Retina (tissue), 1 donor: ENCODE measurements at places on chromosomes 5 and 9.

- DNase-seq, result no peak
Observed at GRCh38 chr5:1001406-1002270, 7.0 kb upstream of the NKD2 start.

GRCh38 chr5:91464886-91465646, 81.9 kb upstream of the ARRDC3 start:
- DNase-seq, result no peak

- DNase-seq, result no peak
Observed at GRCh38 chr9:5112109-5112592, 73.3 kb downstream of the INSL6 start.

- DNase-seq, result no peak
Observed at GRCh38 chr5:169442403-169442874, 141.1 kb upstream of the SPDL1 start.

- no peak for DNase-seq
Observed at GRCh38 chr5:29161399-29162291, 2031.8 kb upstream of the CDH6 start.

DNA sequence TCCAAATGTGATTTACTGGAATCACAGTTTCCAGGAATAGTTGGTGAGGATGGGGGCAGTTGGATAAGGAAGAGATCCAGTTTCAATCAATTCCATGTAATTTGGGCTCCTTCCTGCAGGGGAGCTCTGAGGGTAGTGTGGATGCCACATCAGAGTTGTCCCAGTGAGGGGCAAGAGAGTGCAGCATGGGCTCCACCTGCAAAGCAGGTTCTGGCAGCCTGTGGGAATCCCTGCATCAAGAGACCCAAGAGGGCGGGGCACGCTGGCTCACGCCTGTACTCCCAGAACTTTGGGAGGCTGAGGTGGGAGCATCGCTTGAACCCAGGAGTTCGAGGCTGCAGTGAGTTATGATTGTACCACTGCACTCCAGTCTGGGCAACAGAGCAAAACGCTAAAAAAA, 188.5 kb downstream of the CACNA1B start:
- no peak for DNase-seq

DNA sequence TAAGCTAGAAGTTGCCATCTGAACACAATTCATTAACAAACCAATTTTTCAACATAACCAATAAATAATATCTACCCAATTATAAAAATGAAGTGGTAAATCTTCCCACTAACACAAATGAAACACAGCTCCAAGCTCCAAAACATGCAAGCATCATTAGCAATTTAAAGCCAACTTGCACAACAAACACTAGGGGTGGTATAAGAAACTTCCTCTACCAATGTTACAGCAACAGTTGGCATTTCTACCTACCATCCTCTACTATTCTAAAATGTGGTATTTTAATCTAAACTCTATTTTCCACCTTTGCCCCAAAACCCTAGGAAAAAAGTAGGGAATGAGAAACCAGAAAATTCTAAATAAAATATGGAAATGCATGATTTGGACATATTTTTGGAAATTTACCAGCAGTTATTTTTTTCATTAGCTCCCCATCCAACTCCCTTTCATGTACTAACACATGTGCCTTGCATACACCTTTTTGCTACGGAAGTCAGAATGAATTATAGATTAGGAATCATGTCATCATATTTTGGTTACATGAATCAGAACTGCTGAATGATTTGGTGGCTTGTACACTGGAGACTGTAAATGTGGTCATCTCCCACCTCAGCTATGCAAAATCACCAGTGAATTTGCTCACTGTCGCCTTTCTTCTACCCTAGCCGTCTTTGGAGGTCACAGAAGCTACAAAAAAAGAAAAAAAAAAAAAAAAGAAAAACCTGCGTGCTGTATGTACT, 4.1 kb downstream of the NR6A1 start:
- DNase-seq, result no peak

- no peak for DNase-seq
Observed at GRCh38 chr5:39947657-39948056, 522.9 kb upstream of the DAB2 start.

DNA sequence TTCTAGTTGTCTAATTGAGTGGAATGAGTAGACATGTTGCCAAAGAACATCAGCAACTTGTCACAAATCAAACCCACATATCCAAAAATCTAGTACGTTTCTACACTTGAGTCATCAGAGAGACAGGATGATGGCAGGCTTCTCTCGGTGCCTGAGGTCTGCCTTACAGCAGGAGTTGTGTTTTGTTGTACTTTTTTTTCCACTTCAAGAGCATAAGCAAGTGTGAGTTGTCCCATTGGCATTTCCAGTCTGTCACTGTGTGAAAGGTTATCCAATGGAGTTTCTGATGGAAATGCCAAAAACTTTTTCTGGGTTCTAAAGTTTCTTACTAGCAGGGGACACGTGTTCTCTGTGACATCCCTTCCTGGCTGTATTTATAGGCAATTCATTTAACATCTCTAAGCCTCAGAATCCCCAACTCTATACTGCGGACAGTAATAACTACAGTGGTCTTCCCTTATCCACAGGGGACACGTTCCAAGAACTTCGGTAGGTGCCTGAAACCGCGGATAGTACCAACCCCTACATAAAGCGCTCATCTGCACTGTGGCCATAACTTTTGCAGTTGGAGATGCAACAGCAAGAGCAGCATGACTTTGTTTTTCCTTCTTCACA, 246.5 kb downstream of the SYK start:
- DNase-seq, result no peak

DNA sequence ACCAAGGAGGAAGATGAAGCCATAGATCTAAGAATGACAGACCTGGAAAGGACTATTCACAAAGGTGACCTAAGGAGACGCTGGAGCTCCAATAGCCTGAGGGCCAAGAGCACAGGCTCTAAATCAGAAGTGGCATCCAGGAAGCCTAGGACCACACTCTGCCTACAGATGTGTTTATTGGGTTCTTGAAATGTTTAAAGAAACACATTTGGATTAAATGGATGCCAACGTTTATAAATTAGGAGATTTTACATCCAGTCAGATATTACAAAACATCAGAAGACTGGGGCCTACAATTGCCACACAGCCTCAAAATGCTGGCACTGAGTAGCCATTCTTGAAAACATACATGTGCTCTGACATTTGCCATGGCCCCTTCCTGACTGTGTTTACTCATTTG, 80.9 kb downstream of the HMHB1 start:
- no peak for DNase-seq

DNA sequence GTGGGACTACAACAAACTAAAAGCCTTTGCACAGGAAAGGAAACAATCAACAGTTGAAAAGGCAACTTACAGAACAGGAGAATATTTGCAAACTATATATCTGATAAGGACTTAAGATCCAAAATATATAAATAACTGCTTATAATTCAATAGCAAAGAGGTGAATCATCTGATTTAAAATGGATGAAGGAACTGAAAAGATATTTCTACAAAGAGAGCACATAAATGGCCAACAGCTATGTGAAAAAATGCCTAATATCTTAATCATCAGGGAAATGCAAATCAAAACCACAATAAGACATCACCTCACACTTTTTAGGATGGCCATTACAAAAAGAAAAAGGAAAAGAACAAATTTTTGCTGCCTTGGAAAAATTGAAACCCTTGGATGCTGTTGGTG, 100.4 kb downstream of the LURAP1L start:
- DNase-seq, result no peak

DNA sequence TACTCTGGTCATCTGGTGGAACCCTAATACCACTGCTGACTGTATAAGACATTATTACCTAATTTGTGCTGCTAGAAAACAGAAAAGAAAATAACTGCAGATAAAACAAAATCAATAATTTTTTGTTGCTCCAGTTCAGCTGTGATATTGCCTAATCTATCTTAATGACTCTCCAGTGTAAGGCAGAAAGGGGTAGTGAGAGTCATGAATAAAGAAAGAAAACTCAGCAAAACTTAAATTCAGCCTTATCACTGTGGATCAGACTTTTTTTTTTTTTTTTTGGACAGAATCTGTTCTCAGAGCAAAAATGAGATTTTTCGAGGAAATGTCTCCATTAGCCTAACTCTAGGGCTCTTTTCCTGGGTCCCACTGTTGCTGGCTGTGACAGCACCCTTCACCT, 1.1 kb upstream of the DOCK2 start:
- DNase-seq, result no peak

- no peak for DNase-seq
Observed at GRCh38 chr5:104540448-104540847, 977.9 kb upstream of the NUDT12 start.

- no peak for DNase-seq
Observed at GRCh38 chr5:146448783-146449519, 1.8 kb downstream of the TCERG1 start.

- no peak for DNase-seq
Observed at GRCh38 chr5:109448838-109449237, 39.1 kb upstream of the PJA2 start.

DNA sequence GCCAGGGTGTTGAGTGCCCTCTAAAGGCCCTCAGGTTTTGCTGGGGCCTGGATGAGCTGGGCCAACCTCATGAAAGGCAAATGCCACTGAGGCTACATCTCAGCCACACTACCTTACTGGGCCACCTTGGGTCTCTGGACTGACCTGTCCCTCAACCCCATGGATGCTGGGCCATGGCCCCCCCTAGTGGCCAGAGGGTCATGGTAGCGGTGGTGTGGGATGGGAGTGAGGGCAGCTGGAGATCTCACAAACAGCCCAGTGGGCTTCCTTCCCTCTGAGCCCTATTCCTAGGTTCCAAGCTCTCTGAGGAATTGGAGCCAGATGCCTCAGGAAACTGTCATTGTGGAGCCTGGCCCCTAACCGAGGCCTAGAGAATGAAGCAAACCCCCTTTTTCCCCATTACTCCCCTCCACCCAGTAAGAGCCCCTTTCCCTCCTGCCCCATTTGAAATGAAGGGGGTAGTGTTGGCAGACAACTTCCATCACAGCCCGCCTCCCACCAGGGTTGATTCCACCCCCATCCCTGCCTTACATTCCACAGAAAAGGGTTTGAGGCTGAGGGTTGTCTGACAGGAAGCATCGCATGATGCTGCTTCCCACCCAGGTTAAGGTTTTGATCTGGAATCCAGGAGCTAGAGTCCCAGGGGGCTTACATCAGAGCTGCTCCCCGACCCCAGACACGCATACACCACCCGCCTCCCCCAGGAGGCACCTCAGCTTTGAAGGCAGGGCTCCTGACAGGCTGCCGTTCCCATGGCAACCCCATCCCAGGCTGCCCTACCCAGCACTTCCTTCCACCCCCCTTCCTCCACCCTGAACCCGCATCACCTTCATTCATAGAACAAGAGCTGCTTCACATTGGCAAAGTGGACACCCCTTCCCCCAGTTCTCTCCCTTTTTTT, 63.9 kb downstream of the PCDH1 start:
- peak; percentile 71 for DNase-seq

- no peak for DNase-seq
Observed at GRCh38 chr5:134714120-134714519, 24.2 kb upstream of the CAMLG start.

GRCh38 chr5:117680426-117680825, 1105.8 kb upstream of the SEMA6A start:
- no peak for DNase-seq

DNA sequence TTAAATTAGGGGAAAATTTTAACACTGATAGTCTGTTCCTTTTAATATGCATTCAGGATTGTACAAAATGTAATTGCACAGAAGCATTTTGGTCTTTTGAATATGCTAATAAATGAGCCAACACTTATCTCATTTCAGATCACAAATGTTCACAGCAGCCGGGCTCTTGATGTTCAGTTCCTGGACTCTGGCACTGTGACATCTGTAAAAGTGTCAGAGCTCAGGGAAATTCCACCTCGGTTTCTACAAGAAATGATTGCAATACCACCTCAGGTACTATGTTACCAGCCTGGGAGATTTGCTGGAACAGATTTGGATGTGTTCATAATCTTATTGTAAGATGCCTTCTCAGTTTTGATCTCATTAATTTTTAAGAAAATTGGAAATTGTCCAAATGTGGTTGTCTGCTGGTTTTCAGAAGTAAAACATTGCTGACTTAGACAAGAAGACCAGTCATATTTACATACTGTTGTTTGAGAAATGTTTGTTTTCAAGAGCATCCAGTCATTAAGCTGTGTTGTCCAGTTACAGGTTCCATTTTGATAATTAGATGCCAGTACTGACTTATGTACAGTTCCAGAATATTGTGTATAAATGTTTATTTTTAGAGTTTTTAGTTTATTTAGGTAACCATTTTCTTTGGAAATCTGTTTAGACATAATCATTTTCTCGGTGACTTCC, 23.0 kb upstream of the TMOD1 start:
- no peak for DNase-seq

- no peak for DNase-seq
Observed at GRCh38 chr9:120944434-120944843, 17.8 kb upstream of the TRAF1 start.

- DNase-seq, result no peak
Observed at GRCh38 chr9:94581728-94582127, 11.9 kb downstream of the FBP2 start.

DNA sequence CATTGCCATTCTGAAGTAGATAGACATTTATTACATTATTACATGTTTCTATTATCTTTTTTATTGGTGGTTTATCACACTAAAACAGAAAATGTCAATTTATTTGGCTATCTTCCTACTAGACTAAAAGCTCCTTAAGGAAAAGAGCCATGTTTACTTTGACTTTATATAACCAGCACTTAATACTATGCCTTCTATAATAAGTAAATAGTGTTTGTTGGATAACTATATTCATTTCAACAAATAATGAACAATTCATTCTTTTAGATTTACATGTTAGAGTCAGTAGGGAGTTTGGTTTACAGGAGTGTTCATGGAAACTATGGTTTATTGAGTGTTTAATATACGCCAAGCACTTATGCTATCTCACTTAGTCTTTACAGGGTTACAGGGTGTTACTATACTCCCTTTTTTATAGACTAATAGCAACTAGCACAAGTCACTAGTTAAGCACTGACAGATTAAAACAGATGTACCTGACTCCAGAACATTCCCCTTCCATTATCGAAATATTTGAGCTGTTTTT, 7.3 kb downstream of the PPIP5K2 start:
- no peak for DNase-seq

DNA sequence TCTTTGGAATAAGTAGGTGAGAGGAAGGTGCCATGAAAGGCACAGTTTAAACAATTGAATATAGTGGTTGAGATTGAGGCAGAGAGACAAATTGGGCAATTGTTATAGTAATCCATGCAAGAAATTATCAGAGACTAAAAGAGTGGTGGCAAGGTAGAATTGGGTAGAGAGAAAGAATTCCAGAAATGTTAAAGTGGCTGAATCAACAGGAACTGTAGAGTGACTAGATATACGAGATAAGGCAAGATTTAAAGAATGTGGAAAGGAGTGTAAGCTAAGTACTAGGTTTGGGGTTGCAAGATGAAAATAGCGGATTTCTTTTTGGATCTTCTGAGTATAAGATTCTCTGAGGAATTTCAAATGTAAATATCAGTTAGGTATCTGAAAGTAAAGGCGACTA, 285.2 kb downstream of the DMRTA1 start:
- DNase-seq, result no peak

GRCh38 chr5:80140496-80140895, 105.3 kb downstream of the THBS4 start:
- no peak for DNase-seq

DNA sequence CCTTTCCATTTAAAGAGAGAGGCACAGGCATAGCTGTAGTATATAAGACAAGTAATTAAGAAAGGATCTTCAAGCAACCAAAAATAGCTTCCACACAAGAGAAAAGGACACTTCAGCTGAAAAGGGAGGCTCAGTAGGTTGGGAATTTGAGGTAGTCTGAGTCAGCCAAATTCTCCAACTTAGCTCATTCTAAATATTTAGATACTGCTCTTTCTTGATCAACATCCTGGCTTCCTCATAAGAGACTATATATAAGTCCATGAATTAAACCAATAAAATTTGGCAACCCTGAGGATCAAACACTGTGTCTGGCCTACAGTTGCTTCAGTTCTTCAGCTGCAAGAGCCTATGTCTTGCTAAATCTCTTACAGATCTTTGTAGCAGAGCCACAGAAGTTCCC, 17.8 kb downstream of the HINT1 start:
- DNase-seq, result no peak
